ENCODE measurements at places on chromosomes 16 and 17.

DNA sequence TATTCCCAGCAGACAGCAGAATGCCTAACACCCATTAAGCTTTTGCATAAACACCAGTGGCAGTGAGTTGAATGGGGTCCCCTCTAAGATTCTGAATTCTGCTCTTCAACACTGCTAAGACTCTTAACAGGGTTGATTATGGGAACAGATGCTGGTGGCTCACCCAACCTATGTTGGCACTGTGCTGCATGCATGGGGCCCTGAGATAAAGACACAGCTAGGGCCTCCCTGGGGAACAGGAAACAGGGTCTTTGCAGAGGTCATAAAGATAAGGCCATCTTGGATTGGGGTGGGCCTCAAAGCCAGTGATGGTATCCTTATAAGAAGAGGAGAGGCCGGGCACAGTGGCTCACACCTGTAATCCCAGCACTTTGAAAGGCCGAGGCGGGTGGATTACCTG, 190.8 kb downstream of the SLC39A11 start:
- DNase-seq = no peak

DNA sequence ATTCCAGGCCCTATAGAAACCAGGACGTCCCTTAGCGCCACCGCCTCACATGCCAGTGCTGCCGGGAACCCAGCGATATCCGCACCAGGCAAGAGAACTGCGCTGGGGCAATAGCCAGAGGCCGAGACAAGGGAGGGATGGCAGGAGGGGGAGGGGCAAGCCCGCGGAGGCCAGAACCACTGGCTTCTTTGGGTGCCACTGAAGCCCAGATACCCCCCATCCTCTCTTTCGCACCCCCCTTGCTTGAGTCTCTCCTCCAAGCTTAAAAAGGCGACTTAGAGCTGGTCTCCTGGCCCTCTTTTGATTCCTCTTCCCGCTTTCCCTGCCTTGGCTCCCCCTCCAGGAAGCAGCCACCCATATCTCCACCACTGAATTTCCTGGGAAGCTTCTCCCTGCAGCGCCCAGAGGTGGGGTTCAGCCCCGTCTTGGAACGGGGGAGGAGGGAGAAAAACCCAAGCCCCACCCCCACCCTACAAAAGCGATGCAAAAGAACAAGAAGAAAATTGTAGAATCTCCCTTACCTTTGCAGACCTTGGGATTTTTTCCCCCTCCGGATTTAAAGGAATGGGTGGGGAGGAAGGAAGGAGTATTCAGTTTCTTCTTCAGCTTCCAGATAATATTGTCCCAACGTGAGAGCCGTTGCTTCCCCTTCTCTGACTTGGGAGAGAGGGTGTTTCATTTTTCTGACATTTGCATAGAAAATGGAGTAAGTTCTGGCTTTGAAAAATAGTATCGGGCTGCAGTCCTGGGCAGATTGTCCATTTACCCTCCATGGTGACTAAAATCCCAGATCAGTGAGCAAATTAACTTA, 622 bp downstream of the HOXB6 start:
- DNase-seq = no peak

DNA sequence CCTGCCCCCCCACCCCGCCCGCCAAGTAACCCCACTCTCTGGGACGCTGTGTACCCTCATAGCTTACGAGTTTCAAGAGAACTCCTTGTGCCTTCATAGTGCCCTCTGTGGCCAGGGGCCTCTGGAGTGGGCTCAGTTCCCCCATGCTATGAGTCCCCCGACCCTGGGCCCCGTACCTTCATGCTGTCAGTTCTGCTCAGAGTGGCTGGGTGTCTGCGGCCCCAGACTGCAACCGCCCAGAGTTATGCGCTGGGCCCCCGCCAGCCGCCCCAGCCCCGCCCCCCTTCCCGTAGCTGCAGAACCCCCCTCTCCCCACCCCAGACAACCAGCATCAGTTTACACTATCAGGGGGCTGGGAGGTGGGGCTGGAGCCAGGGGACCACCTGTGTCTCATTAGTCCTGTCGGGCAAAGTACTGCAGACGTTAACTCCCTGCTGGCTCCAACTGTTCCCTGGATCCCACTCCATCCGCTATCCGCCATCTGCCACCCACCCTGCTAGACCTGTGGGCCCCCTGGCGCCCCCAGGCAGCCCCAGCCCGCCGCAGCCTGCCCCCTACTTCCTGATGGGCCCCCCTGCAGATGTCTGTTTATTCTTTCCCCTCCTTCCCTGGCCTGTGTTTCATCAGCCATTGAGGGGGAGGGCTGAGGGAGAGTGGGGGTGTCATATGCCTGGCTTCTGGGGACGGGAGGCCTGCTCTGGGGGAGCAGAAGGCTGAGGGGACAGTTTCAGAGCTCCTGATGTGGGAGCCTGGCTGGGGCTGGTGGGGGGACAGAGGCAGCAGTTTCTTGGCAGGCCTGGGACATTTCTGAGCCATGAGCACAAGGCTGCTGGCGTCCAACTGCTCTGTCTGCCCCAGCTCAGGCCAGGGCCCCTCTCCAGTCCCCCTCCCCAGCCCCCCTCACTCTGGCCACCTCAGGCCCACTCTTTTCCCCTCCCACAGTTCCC, at the start of gene MFAP4:
Gene MFAP4 (minus strand): TSS at position 217 of the 947 bp plus-strand sequence. CDS start 35 bp downstream, at position 182.
- no peak for DNase-seq

DNA sequence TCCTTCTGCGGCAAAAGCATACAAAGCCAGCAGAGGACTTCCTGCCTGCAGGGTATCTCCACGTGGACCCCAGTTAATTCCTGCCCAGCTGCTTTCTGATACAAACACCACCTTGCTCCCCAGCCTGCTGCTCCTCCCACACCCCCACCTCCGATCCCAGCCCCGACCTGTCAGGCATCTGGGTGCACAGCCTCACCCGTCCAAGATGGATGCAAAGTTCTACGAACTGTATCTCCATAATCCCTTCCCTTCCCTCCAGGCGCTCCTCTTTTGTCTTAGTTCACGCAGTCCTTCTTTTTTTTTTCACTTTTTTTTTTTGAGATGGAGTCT, 15.6 kb upstream of the FOXJ1 start:
- DNase-seq = no peak

- no peak for DNase-seq
These were observed 341.0 kb upstream of the EEF2KMT start for GRCh38 chr16:5438591-5438990.

GRCh38 chr17:4735876-4736651, 3.6 kb upstream of the ZMYND15 start:
- no peak for DNase-seq

DNA sequence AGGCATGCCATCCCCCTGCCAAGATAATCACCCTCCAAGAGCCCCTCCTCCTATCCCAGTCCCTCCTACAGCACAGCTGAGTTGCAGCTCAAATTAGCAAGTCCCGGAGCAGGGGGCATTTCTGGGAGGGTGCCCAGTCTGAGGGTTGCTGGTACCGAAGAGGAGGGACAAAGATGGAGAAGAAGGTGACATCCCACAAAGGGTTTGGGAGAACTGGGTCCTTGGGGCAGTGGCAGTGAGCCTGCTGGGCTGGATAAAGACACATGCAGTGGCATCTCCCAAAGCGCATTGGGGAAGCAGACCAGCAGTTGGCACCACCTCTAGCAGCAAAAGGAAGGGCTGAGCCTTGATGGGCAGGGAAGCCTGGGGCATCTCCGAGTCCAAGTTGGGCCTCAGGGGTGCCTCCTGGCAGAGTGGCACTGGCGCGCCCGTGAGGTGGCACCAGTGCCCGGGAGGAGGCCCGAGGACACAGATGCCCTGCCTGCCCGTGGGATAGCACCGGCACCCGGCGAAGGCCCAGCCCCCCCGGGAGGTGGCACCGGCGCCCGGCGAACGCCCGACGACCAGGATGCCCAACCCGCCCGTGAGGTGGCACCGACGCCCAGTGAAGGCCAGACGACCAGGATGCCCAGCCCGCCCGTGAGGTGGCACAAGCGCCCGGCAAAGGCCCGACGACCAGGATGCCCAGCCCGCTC, 622 bp downstream of the TOM1L2 start:
- DNase-seq = no peak

DNA sequence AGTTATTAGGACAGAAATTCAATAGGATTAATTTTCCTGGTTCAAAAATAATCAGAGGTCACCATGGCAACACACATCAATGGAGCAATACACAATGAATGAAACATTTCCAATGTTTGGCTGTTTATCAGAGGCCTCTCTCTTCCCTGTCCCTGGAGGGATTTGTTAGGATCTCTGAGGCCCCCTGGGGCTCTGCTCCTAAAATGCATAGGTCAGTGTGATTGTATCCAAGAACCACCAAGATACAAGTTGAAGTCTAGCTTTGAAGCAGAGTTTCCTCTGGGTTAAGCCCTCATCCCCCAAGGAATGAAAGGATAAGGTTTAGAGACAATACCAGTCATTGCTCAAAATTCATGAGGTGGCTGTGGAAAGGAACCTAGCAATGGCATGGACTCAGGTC, 561.2 kb upstream of the C16orf82 start:
- no peak for DNase-seq

All from activated CD4-positive, alpha-beta T cell treated with anti-CD3 and anti-CD28 coated beads for 48 hours (primary cell).